ENCODE measurements at places on chromosomes 3 and 15.

DNA sequence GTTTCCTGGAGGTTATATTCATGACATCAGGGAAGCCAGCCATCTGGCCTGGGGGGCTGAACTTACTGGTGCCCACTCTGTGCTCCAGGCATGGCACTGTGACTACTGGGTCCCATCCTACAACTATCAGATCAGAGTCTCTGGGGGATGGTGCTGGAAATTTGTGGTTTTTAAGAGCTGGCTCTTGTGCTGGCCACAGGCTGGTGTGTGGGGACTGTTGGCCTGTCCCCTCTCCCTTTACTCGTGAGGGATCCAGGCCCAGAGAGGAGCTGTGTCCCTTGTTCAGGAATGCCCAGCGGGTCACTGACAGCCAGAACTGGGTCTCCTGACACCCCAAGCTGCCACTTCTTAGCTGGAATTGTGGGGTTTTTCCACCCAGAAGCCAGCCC lies 44.5 kb upstream of the SEC22A start:
- no peak for DNase-seq

GRCh38 chr15:75008221-75008625 lies 12.9 kb downstream of the SCAMP5 start:
- DNase-seq = no peak

GRCh38 chr15:85383470-85384148 lies 3.2 kb downstream of the AKAP13 start:
- no peak for DNase-seq

DNA sequence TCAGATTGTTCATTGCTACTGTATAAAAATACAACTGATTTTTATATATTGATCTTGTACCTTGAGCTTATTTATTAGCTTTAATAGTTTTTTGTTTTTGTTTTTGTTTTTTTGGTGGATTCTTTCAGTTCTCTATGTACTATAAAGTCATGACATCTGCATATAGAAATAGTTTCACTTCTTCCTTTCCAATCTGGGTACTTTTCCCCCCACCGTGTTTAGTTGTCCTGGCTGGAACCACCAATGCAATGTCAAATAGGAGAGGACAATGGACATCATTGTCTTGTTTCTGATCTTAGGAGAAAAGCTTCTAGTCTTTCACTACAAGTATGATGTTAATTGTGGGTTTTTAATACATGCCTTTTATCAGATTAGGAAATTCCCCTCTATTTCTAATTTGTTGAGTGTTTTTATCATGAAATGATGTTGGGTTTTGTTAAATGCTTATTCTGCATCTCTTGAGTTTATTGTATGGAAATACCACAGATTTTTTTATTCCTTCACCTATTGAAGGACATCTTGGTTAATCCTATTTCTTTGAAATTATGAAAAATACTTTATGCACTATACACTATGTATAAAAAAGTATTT lies 2.8 kb upstream of the XCR1 start:
- no peak for DNase-seq

GRCh38 chr15:41150279-41150678 lies 34.2 kb upstream of the INO80 start:
- no peak for DNase-seq

- DNase-seq = no peak
These were observed 33.0 kb upstream of the PLSCR4 start for GRCh38 chr3:146283781-146284445.

- peak; percentile 15 for DNase-seq
These were observed 4.0 kb downstream of the CFAP100 start for GRCh38 chr3:126398423-126399350.

GRCh38 chr15:85579957-85580694 lies 199.7 kb downstream of the AKAP13 start:
- peak; percentile 46 for DNase-seq

DNA sequence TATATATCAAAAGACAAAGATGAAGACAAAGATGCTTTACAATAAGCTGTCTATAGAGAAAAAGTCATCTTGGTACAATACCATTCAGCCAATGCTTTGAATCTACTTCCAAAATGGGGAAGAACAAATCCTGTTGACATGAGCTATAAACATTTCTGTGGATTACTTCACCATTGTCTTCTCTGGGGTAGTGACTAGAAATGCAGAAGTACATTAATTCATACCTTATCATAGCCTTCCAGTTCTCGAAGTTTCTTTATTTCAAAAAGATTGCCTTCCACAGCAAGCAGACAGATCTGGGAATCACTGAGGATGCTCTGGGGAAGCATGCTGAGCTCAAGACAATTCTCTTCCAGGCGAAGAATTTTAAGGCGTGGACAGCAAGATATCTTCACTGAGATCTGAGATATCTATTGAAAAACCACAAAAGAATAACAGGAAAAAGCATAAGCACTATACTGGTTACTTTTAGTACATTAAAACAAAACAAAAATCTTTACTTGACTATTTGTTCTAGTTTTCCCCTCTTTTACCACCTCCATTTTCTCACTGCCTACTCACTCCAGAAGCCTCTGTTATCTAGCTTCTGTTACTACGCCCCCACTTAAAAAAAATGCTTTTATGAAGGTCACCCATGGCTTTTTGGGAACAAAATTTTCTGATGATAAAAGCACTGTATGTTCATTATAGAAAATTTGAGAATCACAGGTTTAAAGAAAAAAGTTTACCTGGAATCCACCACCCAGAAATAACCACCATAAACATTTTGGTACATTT lies 3.6 kb downstream of the LRRC57 start:
- DNase-seq = no peak

DNA sequence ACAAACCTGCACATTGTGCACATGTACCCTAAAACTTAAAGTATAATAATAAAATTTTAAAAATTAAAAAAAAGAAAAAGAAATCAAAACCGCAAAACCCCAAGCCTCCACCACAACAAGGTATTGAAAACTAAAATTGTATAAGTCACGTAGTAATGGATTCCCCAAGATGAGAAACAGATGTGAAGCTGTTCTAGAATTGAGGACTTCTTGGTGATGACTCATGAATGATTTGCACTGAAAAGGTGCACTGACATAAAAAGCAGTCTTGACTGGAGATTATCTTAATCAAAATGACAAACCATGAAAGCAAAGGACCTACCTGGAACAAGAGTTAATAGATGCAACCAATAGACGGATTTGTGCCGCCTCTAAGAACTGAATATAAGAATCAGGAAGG lies 225.8 kb downstream of the MYRIP start:
- DNase-seq = no peak

DNA sequence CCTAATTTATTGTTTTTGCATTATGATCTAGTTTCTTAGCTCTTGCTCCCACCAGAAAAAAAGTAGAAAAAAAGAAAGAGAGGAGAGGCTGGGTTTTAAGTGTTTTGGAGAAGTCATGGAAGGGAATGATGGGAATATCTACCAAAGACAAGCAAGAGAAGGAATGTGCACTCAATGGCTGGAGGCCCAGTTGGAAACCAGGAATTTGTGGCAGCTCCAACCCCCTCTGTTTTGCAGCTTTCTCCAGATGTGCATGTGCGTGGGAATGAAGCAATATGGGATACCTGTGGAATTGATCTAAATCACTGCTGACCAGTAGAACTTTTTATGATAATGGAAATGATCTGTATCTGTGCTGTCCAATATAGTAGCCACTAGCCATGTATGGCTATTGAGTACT lies 27.1 kb downstream of the EIF2AK4 start:
- DNase-seq = no peak

DNA sequence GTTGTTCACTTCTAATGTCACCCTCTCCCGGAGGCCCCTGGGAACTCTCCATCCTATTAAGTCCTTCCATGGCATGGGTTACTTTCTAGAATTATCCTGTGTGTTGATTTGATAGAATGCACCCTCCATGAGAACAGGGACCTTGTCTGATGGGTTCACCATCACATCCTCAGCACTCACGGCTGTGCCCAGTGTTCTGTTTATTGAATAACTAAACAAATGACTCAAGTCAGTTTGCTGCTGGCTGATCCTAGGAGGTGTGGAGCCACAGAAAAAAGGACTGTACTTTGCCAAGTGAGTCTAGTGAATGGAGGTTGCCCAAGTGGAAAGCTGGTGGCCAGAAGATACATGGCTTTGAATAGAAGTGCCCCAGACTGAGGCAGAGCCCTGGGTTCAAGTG lies 48.5 kb upstream of the RAB6B start:
- no peak for DNase-seq

DNA sequence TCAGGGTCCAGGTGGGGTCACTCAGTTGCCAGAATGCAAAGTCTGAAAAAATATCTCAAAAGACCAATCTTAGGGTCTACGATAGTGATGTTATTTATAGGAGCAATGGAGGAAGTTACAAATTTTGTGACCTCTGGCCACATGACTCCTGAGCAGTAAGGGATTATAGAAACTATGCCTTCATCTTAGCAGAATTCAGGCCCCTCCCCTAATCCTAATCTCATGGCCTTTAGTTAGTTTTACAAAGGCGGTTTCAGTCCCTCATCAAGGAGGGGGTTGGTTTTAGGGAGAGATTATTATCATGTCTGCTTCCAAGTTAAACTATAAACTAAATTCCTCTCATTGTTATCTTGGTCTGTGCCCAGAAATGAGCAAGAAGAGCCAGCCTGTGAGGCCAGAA lies 5.9 kb upstream of the DCP1A start:
- DNase-seq = no peak

DNA sequence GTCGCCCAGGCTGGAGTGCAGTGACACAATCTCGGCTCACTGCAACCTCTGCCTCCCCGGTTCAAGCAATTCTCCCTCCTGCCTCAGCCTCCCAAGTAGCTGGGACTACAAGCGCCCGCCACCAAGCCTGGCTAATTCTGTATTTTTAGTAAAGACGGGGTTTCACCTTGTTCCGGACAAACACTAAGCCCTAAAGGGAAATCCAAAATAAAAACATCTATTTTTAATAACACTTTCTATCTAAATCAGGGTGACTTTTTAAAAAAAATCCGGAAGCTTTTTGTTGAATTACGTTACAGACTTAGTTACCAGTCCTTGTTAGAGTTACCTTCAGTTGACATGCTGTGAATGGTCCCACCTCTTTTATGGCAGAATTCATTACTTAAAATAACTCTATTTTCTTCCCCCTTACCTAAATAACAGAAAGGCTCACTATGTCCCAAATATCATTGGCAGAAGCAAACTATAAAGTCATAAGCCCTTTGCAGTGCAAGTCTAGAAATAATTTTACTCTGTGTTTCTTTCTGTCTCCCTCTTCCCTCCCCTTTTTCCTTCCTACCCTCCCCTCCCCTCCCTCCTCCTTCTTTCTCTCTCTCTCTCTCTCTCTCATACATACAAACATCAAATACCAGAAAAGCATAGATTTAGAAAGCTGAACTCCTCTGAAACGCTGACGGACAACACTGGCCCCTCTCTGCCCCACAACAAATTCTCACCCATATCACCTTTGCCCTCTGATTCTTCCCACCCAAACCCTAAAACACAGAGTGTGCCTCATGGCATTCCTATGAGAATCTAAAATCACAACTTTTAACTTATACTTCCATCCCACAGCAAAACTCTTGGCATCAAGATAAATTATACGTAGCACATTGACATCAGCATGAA lies 18.3 kb downstream of the THBS1 start:
- DNase-seq = no peak

GRCh38 chr3:14398797-14399106 lies 3.7 kb upstream of the SLC6A6 start:
- DNase-seq = no peak

DNA sequence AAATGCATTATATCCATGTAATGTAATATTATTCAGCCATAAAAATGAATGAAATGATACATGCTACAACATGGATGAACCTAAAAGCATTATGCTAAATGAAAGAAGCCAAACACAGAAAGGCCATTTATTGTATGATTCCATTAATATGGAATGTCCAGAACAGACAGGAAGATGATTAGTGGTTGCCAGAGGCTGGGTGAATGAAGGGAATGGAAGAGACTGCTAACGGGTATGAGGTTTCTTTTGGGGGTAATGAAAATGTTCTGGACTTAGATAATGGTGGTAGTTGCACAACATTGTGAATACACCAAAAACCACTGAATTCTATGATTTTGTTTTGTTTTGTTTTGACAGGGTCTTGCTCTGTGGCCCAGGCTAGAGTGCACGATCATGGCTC lies 61.6 kb upstream of the MAP4 start:
- no peak for DNase-seq

- no peak for DNase-seq
These were observed 25.4 kb downstream of the ISG20 start for GRCh38 chr15:88664151-88664778.

DNA sequence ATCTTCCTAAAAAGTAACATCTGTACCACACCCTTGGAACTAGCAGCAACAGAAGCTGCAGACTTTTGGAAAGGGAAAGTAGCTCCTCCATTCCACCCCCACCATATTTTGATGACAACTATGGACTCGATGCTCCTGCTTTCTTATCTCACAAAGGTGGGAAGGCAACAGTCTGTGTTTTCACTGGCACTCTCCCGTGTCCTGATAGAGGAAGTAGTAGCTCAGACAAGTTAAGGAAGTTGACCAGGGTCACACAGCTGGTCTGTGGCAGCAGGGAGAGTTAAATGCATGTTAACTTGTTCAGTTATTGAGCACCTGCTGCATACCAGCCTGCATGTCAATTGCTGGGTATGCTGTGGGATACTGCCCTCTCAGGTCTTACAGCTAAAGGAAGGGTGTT lies 33.1 kb downstream of the BHLHE40 start:
- DNase-seq = no peak

GRCh38 chr3:81707996-81708395 lies 53.4 kb downstream of the GBE1 start:
- no peak for DNase-seq

GRCh38 chr15:56732135-56732885 lies 999 bp downstream of the ZNF280D start:
- DNase-seq = no peak

DNA sequence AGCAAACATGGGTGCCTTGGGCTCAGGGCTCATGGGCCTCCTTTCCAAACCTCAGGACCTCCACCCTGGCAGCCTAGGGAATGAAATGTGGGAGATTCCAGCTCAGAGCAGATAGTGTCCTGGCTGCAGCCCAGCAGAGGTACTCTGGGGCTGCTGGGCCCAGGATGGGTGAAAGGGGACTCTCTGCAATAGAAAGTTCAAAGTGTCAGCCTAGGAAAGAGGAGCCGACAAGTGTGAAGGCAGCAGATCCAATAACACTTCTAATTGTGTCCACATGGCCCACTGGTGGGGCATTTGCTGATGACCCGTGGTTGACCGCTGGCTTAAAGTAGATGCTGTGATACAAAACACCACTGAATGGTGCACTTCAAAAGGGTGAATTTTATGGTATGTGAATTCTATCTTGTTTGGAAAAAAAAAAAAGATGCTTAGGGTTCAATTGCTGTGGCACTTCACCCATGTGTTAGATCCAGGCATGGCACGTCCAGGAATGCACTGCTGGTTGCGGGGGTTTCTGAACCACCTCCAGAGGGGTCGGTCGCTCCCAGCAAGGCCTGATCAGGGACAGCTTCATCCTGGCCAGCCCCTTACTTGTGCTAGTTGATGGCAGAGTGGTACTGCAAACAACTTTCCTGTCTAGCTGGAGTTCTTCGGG lies 20.9 kb downstream of the AMOTL2 start:
- DNase-seq = no peak

GRCh38 chr15:44315773-44316465 lies 27.4 kb downstream of the GOLM2 start:
- no peak for DNase-seq

DNA sequence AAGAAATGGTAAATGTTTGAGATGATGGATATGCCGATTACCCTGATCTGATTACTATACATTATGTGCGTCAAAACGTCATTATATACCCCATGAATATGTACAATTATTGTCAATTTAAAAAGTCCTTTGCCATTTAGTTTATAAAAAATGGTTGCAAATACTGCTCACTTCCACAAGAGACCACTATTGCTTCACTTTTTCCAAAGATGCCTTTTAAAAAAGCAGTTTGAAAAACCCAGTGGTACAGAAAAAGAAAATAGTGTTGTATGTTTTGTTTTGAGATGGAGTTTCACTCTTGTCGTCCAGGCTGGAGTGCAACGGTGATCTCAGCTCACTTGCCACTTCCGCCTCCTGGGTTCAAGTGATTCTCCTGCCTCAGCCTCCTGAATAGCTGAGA lies 39.3 kb downstream of the EDEM1 start:
- DNase-seq = no peak

Data from left colon (tissue), 2 donors.